Ascending aorta (tissue), 2 donors: ENCODE measurements at places on chromosomes 1 and 21.

DNA sequence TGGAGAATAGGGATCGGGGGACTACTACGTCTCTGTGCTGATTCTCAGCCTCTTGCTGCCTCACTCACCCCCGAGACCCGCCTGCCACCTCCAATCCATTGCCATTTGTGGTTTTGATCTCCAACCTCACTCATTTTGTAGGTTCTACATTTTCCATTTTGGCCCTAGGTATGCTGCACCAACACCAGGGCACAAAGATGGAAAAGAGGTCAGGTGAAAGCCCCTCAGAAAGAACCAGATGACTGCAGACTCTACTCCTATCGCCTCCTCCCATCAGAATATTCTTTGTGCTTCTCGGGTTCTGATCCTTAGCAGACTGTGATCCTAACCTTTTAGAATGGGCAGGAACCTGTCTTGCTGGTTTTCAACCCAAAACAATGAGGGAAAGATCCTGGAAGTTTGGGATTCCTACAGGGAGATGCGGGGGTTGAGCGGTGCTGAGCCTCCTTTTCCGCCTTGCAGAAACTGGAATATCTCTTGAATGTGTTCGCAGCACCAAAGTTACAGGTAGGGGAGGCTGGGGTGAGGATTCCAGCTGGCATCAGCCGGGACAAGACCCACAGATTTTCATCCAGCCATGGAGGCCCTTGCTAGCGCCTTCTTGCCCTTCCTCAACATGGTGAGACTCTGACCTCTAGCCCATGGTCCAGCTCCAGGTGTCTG is 53.1 kb downstream of the RHBG start:
- DNase-seq, result no peak

GRCh38 chr1:226692823-226693222 is 46.3 kb downstream of the ITPKB start:
- DNase-seq, result no peak

DNA sequence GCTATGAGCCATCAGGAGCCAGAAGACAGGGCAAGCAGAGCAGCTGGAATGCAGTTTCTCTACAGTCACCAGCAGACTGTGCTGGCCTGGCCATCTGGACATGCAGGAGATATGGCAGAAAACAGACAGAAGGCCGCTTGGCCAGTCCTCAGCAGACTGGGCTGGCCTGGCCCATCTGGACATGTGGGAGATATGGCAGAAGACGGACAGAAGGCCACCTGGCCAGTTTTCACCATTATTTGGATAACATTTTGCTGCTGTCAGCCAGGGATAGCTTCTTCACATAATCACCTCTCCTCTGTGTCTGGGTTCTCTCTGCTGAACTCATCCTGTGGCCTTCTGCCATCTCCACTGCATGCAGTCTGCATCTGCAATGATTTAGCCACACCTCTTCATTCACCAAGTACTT is 25.0 kb upstream of the CACYBP start:
- no peak for DNase-seq

- DNase-seq, result no peak
These were observed 63.1 kb downstream of the C1orf21 start for GRCh38 chr1:184449916-184450315.

DNA sequence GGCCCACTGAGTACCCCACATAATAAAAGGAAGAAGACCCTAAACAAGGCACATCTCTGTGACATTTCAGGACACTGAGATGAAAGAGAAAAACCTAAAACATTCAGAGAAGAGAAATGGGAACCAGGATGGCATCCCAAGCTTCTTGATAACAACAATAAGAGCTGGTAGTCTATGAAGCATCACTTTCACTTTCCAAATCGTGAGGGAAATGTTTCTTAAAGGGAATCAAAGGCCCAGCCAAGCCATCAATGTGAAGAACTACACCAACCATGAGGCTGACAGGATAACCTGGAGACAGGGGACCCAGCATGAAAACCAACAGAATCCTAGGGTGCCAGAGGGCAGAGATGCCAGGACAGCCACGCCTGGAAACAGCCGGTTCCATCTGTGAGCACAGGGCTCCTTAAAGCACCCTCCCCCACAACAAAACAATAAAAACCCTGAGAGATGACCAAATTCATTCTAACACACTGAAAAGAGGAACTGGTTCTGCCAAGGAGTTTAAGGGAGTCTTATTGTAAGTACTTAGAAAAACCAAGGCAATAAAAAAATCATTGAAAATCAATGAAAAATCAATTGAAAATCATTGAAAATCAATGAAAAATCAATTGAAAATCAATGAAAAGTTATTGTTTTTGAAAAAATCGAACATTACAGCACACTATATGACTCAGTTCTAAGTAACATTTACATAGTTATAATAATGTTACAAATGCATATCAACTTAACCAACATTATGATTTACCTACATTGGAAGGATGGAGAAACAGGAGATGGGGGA is 141.5 kb upstream of the ERG start:
- DNase-seq, result no peak

- no peak for DNase-seq
These were observed 57.7 kb downstream of the PRDM2 start for GRCh38 chr1:13757693-13758092.

DNA sequence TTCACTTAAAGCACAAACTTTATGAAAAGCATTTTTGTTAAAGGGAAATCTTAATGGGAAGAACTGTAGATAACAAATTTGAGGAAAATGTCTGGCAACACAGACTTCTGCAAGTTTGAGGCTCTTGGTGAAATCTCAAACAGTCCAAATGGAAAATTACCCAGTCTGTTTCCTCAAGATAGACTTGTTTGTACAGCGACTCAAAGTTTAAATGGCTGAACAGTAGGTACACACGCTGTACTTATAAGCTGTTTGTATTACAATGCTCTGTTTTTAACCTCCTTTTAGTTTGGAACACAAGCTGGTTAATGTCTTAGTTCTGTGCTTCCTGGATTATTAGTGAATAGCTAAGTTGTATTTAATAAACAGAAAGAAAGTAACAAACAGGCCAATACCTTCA is 217.1 kb downstream of the NFIA start:
- DNase-seq, result no peak

DNA sequence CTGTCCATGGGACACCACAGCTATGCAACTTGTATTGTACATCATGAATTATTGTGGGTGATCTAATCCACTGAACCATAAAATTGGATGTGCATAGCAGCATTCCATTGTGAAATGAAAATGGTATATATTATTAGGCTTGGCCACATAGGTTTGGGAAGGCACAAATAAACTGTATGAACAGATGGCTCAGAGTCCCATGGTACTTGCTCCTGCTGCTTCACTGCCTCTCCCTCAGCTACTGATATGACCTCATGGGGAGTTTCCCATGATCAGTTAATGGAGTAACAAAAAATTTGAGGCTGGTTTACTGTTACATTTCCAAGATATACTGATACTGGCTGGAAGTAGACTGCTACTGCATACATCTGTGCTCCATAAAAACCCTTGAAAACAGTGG is 152.7 kb upstream of the NEGR1 start:
- DNase-seq, result no peak

GRCh38 chr1:166796620-166797236 is 42.5 kb upstream of the POGK start:
- no peak for DNase-seq

DNA sequence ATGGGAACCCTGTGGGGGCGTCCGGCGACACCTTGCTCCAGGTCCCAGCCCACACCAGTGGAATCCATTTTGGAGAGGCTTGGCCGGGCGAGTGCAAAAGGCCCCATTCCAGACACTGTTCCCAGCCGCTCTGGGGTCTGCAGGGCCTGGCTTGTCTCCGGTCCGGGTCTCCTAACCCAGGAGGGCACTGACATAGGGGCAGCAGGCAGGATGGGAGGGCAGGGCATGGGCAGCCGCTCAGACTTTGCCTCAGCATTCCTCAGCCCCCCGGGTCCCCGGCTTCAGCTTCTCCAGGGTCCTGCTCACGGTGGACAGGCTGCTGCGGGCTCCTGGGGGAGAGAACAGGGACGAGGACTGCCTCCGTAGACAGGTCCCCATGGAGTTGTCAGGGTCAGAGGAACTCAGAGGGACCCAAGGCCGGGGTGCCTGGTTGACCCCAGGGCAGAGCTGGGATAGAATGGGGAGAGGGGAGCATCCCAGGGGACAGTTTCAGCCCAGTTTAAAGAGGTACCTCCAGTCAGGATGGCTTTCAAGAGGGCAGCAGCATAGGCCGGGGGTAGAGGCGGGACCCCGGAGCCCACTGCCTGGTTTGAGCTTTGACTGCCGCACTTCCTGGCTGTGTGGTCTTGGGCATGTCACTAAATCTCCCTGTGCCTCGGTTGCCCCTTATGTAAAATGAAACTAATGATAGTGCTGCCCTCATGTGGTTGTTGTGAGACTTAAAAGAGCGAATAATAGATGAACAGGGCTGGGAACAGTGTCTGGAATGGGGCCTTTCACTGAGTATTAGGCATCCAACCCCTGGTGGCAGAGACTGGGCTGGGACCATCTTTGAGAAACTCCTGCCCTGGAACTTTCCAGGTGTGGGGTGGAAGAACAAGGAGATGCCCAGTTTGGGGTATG is 3.7 kb downstream of the KNCN start:
- no peak for DNase-seq

DNA sequence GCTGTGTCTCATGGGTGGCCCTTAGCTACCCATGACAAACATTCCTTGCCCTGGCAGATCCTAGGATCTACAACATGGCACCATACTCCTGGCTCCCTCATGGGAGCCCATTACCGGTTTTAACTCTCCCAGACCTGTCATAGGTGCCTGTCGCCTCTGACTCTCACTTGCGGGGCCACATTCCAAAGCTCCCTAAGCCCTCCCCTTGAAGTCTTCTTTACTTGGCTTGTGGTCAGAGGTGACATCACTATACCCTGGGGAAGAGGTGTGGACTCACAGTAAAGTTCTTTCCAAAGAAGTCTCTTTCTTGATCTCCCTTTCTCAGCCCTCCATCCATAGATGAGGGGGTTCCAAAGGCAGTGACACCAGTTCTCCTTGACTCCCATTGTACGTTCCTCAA is 5.4 kb upstream of the SLAMF9 start:
- no peak for DNase-seq

GRCh38 chr1:11790880-11791715 is 14.7 kb downstream of the MTHFR start:
- peak; percentile 98 for DNase-seq

GRCh38 chr1:222417264-222417663 is 130.6 kb downstream of the HHIPL2 start:
- no peak for DNase-seq

DNA sequence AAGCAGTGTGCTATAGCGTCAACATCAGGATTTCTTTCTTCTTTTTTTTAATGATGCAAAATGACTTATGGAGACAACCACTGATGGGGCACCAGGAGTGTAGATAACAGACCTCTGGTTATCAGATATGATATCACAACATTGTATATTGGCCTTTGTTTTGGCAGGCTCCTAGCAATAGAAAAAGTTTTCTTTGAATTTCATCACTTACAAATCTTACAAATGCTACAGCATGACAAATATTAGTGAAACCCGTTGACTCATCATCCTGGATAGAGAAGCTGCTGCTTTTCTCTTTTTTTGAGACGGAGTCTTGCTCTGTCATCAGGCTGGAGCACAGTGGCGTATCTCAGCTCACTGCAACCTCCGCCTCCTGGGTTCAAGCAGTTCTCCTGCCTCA is 92.9 kb downstream of the LTN1 start:
- no peak for DNase-seq

- no peak for DNase-seq
These were observed 94.7 kb upstream of the ACTRT2 start for GRCh38 chr1:2926447-2927055.

DNA sequence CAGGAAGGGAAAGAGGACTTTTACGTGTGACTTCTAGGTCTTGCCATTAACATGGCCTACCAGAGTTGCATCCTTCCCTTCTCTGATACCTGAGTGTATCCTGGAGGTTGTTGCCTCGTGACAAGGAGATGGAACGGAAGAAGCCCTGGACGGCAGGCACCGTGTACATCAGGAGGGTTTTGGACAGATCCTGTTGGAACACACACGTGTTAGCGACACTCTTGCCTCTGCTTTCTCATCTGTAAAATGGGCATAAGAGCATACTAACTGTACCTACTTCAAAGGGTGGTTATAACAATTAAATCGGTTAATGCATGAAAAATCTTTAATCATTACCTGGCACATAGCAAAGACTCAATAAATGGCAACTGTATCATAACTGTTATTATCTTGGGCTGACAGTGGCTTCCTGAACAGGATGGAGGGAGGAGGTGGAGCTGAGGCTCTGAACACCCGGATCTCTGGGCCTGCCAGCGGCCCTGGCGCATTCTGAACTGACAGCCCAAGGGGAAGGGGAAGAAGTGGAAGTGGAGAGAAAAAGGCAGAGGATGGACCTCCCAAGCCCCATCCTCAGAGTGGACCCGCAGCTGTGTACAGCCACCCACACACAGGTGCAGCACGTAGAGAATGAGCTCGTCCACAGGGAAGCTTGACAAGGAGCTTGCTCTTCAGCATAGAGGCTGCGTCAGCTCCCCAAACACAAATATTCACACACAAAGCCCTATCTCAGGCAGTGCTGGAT is 30.2 kb upstream of the EXOSC10 start:
- no peak for DNase-seq

- DNase-seq, result no peak
These were observed 177.9 kb downstream of the COP1 start for GRCh38 chr1:176029155-176029554.

DNA sequence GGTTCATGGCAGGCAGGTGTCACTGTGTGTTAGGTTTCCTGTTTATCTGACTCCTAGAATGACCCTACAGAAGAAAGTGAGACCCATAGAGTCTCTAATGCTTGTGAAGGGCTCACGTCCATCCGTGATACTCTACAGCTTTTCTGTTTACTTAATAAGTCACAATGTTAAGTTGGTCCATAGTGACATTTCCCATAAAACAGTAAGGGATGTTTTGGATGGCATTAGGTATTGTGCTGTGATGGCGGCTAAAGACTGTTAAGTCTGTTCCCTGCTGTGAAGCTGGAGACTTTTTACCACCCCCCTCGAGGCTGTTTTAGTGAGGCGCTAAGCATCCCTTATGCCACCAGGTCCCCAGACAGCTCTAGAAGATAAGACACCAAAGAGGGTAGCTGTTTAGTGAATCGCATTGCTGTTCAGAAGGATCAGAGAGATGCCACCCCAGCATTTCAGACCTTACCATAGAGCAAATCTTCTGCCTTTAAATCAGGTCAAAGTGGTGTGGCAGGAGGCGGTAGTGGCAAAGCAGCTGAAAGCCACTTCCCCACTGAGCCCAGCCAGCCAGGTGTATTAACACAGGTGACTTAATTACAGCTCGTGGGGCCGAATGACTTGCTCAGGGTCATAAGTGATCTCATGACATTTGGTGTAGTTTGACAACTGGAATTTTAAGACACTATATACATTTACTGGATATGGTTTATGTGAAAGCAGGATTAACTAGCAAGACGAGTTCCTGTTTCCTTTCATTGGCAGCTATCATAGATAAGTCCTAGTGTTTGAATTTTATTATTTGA is 25.0 kb downstream of the SLC37A1 start:
- no peak for DNase-seq

DNA sequence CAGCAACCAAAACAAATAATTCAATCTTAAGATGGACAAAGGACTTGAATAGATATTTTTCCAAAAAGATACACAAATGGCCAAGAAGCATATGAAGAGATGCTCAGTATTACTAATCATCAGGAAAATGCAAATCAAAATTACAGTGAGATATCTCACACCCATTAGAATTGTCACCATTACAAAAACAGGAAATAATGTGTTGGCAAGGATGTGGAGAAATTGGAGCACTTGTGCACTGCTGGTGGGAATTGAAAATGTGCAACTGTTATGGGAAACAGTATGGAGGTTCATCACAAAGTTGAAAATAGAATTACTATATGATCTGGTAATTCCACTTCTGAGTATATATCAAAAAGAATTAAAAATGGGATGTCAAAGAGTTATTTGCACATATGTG is 83.2 kb downstream of the SH3GLB1 start:
- DNase-seq, result no peak

- no peak for DNase-seq
These were observed 214.9 kb downstream of the BARHL2 start for GRCh38 chr1:90502194-90502593.
